ENCODE measurements at places on chromosomes 7 and 10.

GRCh38 chr7:127904670-127904985 lies 126.6 kb downstream of the LRRC4 start:
- DNase-seq = no peak

DNA sequence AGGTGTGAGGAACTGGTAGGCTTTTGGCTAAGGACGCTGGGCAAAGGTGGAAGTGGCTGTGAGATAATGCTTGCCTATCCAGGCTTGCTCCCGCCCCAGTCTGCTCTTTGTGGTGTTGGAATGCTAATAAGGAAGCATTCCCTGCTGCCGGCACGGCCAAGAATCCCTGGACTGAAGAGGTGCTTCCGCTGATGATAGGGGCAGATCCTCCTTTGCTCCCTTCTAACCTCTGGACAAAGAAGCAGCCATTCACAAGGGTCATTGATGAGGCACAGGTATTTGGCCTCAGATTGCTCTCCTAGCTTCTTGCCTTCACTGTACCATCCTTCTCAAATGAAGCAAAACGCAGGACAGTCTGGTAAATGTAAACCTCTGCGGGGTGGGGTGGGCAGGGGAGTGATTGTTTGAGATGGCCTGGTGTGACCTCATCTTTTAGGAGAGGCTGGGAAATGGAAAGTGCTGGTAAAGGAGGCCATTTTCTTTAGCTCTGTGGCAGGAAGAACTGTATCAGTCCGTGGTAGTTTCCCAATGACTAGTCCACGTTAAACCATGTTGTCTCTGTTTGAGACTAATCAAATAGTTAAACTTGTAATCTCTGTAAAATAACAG lies 1.7 kb downstream of the PGAM1 start:
- no peak for DNase-seq

DNA sequence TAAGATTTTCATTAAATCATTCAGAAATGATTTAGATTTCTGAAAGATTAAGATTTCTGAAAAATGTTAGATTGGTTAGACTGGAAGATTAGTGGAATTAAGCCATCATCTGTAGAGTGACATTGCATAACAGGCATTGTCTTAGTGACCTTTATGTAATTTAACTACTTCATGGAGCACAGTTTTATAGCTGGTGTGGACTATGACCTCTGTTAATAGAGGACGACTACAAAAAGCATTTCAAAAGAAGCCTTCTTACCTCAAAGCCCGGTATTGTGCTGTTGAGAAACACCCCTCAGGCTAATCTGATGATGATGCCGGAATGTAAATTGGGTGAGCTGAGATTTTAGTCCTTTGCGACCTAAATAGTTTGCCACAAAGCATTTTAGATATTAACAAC lies 55.6 kb downstream of the GALNT11 start:
- DNase-seq = no peak

- peak; percentile 67 for DNase-seq
These were observed 1.1 kb downstream of the KIAA1217 start for GRCh38 chr10:24209946-24210491.

DNA sequence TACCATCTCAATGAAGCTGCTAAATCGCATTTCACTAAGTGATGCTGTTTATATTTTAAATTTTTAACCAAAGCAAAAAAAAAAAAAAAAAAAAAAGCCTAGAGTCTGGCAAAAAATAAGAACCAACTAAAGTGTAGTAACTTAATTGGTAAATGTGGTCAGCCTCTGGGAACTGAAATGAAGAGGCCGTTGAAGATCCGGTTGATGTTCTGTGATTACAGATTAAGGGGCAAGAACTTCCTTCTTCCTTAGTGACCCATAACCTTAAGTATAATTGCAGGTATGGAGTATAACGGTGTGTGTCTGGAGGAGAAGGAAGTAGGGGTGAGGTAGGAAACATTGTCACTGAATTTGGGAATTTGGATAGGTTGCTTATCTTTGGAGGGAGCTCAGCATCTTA lies 7.7 kb upstream of the SRGN start:
- DNase-seq = no peak

DNA sequence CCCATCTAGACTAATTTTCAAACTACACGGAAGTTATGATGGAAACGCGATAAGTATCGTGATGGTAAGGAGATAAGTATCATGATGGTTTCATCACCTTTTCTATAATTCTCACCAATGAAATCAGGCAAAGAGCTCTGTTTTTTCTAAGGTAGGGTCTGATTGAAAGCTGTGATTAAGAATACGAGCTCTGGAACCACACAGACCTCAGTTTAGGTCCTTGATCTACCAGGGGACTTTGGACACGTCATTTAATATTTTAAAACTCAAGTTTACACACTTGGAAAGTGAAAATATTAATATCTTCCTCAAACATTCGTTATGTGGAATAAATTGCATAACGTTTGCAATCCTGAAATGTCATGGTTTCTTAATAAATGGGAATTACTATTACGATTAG lies 538.2 kb upstream of the CELF2 start:
- no peak for DNase-seq

DNA sequence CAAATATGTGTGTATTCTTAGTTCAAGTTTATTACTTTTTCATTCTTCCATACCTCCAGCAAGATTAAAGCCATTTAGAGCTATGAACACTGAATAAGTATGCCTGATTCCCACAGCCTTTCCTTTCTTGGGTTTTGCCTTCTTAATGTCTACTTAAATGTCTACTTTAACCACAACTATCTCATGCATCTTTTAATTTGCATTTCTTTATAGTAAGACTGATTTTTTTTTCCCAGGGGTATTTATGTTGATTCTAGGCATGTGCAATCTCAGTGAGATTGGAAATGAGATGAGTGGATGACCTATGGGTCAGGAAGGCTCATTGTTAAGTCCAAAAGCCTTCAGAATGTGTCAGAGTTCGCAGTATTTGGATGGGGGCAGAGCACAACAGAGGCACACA lies 3.6 kb downstream of the PCBD1 start:
- no peak for DNase-seq

DNA sequence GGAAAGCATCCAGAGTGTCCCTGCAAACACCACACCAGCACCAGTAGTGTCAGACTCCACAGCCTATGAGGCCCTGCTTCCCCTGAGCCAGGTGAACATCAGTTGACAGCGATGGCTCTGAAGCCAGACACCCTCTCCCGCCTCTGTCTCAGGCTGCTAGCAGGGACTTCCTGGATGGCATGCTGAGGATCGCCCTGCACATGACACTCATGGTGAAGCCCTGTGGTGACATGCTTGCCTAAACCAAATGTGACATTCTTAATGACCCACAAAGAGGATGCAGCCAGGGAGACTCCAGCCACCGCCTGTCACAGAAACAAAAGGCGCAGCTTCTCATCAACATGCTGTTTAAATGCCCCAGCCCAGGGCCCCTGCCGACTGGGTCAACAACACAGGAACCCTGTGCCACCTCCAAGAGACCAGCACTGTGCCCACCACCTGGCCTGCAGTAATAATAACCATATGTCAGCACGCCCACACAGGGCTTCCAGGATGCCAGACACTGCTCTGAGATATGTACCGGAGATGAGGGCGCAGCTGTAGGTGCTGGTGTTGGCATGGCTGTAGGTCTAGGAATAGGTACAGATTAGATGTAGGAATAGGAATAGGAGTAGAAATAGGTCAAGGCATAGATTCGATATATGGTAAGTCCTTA lies 81.3 kb downstream of the GRID1 start:
- no peak for DNase-seq

- no peak for DNase-seq
These were observed 561.1 kb downstream of the TCERG1L start for GRCh38 chr10:130750441-130750840.

DNA sequence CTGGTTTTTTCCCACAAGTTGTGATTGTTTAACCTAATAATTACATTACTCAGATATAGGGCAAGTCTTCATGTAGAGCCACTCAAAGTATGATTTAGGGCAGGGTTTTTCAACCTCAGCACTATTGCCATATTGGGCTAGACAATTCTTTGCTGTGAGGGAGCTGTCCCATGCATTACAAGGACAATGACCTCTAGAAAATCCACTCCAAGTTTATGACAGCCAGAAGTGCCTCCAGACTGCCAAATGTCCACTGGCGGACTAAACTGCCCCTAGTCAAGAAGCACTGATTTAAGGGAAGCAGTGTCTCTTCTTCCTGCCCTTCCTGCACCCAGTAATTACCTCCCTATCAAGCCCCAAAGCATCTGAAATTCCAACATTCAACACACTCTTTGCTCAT lies 54.4 kb downstream of the ZNF800 start:
- no peak for DNase-seq

DNA sequence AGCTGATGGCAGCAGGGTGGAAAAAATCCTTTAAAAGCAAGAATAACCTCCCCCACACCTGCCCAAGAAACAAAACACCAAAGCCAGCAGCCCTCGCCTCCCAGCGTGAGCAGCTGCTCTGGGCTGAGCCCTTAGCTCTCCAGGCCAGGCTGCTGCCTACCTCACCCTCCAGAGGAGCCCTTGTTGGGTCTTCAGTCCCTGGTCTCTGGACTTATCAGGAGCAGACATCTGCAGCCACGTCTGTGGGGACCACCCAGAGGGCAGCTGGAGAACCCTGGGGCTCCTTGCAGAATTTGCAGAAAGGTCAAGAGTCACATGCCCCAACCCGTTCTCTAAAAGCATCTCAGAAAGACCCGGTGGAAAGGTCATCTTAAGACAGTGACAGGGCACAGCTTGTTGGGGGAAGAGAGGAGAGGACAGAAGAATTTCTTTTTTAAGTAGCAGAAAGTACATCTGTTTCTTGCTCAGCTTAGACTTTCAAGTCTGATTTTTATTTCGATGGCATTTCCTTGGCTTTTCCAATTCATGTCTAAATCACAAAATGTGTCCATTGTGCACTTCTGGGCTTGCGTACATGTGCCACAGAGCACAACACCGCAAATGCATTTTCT lies 425.7 kb upstream of the NFE2L3 start:
- no peak for DNase-seq
